ENCODE measurements at places on chromosomes 2 and 18.

- DNase-seq, result no peak
These were observed 127.8 kb downstream of the MBP start for GRCh38 chr18:77004555-77005380.

- DNase-seq, result no peak
These were observed 136.2 kb downstream of the MTX2 start for GRCh38 chr2:176405477-176405876.

- no peak for DNase-seq
These were observed 436 bp upstream of the SMYD1 start for GRCh38 chr2:88067189-88067588.

GRCh38 chr18:22551536-22552151 is 133.9 kb upstream of the CTAGE1 start:
- DNase-seq, result no peak

DNA sequence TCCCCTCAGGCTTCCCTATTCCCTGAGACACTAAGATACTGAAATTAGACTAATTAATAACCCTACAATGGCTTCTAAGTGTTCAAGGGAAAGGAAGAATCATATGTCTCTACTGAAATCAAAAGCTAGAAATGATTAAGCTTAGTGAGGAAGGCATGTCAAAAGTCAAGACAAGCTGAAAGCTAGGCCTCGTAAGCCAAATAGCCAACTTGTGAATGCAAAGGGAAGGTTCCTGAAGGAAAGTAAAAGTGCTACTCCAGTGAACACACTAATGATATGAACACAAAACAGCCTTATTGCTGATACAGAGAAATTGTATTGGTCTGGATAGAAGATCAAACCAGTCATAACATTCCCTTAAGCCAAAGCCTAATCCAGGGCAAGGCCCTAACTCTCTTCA is 10.0 kb downstream of the ZC3H8 start:
- DNase-seq, result no peak

GRCh38 chr2:165401285-165401852 is 68.1 kb upstream of the CSRNP3 start:
- no peak for DNase-seq

GRCh38 chr2:190533175-190533967 is 1.2 kb downstream of the NEMP2 start:
- no peak for DNase-seq

DNA sequence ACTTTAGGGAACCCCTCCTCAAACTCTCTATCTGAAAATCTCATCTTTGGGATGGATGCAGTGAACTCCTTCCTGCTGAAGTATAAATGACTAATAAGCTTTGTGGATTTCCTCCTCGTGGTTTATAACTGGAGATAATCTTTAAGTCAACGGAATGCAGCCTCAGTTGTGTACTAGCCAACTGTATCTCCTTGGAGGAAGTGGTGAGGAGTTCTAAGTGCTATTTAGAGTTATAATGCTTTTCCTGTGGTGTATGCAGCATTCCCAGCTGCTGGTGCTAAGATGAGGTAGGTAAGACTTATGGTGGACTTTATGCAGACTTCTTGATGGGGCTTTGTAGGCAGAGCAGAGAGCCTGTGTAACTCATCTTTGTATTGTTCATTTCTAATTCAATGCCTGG is 90.9 kb downstream of the LYPD6B start:
- no peak for DNase-seq

DNA sequence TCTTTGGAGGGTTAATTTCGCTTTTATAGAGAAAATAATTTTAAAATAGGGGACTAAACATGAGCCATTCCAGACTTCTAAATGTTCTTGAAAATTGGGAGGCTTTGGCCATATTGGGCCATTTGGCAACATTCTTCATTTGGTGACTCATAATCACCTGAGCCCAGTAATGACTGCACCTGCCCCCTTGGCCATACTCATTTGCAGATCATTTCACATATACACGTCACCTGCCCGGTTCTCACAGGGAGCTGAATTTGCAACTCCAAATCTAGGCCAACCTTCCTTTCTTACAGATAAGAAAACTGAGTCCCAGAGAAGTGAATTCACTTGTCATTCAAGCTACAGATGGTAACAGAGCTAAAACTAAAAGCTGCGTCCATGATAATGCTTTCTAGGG is 289.7 kb downstream of the EPHA4 start:
- DNase-seq, result no peak

DNA sequence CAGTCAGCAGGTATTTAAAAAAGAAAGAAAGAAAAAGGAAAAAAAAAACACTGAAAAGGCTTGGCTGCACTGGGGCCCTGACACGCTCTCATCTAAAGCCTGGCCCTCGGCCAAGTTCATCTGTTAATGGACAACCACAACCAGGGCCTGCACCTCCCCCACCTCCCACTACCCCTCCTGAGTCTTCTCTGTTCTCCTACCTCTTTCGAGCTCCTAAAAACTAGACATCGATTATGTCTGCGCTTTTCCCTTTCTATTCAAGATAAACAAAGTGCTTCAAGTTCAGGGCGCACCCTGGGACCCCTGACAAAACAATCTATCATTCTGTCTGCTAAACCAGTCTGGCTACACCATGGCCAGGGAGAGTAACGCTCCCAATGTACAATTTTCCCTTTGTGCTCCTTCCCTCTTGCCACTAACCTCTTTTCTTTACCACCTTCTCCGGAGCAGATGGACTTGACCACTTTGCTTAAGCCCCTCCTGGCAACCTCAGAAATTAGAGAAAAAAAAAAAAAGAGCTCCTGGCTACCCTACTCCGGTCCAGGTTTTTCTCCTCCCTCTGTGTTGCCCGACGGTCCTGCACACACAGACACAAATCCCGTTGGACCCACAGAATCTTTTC is 22.7 kb downstream of the BCL11A start:
- no peak for DNase-seq

GRCh38 chr2:189797902-189798301 is 13.7 kb downstream of the PMS1 start:
- no peak for DNase-seq

GRCh38 chr18:77111951-77112746 is 20.4 kb downstream of the MBP start:
- no peak for DNase-seq

DNA sequence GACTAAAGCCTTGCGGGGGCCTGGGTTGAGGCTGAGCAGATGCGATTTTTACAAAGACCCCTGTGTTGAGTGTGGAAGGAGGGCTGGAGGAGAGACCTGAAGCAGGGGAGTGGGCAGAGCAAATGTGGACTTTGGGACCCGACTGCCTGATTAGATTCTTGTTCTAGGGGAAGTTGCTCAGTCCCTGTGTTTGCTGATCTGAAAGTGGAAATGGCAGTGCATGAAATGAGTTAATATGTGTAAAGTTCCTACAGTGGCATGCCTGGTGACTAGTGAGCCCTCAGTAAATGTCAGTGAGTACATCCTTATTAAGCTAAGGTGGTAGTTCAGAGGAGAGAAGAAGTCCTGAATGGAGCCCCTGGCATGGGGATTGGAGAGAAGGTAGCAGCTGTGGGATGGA is 52.3 kb downstream of the ARMC9 start:
- DNase-seq, result no peak

GRCh38 chr2:234304950-234305349 is 191.9 kb downstream of the ARL4C start:
- no peak for DNase-seq

DNA sequence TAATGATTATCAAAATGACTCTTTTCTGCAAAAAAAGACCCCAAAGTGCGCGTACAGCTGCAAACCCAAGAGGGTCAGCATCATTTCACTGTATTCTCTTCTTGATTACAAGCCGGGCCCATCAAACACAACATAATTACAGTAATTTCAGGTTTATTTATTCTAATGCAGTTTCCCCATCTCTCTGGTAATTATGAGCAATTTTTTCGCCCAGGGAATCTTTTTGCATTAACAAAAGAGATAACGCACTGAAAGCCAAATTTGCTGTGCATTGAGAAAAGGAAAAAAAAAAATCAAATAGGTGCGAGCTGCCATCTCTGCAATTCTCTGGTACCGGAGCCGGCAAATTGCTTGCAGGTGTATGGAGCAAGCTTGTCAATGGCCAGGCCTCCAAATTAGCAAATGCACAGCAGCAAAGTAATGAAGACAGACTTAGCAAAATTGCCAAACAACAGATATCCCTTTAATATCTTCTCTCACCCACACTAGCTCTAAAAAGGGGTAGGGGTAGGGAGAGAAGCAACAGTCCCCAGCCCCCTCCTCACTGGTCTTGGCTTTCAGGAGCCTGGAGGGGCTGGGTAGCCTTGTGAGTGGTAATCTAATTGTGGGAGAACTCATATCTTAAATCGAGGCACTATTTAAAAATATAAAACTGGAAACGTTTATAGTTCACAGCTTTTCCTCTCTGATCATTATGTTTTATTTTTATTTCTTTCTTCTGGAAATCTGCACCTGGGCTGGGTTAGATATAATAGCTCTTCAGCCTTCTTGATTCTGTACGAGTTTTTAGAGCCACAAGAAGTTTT is 6.7 kb downstream of the DLX1 start:
- DNase-seq, result no peak

DNA sequence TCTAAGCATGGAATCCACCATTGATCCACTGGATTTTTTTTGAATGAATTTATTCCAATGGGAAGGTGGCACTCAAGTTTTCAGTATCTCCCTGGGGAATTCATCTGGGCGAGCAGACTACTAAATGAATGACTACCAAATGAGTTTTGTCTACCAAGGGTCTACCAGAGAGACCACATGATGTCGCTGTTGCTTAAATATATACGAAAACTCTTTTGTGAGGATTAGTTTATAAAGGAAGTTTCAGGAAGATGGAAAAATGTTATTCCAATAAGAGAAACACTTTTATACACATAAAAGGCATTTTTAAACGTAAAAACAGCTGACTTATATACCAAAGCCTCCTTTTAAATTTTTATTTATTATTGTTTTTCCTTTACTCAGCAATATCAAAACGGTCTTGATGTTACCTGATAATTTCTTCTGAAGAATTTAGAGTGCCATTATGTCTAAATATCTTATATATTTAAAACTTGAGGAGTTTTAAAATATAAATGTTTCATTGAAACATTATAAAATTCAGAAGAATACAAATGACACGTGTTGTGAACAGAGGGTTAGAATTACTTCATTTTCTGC is 139.7 kb downstream of the HRH4 start:
- no peak for DNase-seq

- no peak for DNase-seq
These were observed 124.8 kb downstream of the EPHA4 start for GRCh38 chr2:221447310-221447709.

- DNase-seq, result no peak
These were observed 91.3 kb upstream of the CCDC141 start for GRCh38 chr2:179141206-179141605.

- DNase-seq, result no peak
These were observed 46.2 kb downstream of the FAM168B start for GRCh38 chr2:131046918-131047652.

- DNase-seq, result no peak
These were observed 8.3 kb downstream of the GYPC start for GRCh38 chr2:126664234-126664633.

GRCh38 chr2:189657867-189658266 is 3.4 kb upstream of the ASNSD1 start:
- DNase-seq, result no peak

DNA sequence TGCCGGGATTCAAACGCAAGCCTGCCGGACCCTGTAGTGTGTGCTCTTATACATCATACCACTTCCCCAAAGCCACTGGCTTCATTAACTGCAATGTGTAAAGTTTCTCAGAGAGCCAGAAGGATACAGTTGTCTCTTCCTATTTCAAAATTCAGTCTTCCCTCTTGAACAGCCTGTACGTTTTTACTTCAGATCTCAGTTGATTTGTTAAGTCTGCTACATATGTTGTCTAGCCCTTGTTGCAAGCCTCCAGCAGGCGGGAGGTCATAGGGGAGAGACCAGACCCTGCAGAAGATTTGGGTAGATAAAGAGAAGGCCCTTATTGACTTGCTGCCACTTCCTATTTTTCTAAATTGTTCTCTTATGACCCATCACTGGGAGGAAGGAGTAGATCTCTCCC is 56.2 kb downstream of the ARHGEF33 start:
- no peak for DNase-seq

- no peak for DNase-seq
These were observed 17.8 kb downstream of the THNSL2 start for GRCh38 chr2:88187927-88188326.

GRCh38 chr18:77065221-77065981 is 67.2 kb downstream of the MBP start:
- no peak for DNase-seq

GRCh38 chr2:236282406-236282805 is 18.2 kb upstream of the ASB18 start:
- DNase-seq, result no peak

- no peak for DNase-seq
These were observed 8.7 kb downstream of the TTC39C start for GRCh38 chr18:24023185-24023814.
